NCI-H345 (cell line): ENCODE measurements at places on chromosomes 2 and 18.

GRCh38 chr2:156083763-156084493 is 248.6 kb downstream of the NR4A2 start:
- DNase-seq = no peak

GRCh38 chr2:170122883-170123547 is 54.9 kb upstream of the MYO3B start:
- peak; percentile 21 for DNase-seq

- no peak for DNase-seq
Observed at GRCh38 chr2:77823028-77823427, 300.9 kb upstream of the LRRTM4 start.

DNA sequence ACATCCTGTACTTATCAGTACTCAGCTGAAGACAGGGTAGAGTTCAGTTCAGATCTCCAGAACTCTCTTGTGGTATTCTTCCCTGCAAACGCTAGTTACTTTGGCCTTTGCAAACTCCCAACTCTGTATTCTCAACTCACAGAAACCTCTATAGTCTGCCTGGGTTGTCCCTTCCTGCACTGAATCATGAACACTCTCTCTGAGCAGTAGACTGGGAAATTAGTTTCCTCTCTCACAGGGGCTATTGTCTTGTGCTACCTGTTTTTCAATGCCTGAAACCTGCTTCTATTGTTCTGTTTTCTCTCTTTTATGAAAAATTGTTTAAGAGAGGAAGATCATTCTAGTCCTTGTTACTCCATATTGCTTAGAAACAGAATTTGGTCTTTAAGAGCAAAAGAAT is 134.7 kb downstream of the VIT start:
- no peak for DNase-seq

DNA sequence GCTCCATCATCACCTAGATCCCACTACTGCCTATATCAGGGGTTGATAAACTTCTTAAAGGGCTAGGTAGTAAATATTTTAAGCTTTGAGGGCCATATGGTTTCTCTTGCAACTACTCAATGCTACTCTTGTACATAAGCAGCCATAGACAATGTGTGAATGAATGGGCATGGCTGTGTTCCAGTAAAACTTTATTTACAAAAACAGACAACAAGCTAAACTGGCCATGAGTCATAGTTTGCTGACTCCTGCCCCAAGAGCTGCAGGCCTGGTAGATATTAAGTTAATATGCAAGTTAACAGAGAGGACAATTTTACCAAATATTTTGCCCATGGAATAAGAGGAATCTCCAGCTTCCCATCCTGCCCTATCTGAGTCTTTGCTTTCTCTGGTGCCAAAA is 29.8 kb upstream of the MYO3B start:
- DNase-seq = no peak

GRCh38 chr2:74317701-74318100 is 25.5 kb downstream of the SLC4A5 start:
- DNase-seq = no peak

- no peak for DNase-seq
Observed at GRCh38 chr18:69969491-69969890, 21.8 kb upstream of the CD226 start.

- no peak for DNase-seq
Observed at GRCh38 chr18:75802681-75803080, 375.2 kb upstream of the SMIM21 start.

DNA sequence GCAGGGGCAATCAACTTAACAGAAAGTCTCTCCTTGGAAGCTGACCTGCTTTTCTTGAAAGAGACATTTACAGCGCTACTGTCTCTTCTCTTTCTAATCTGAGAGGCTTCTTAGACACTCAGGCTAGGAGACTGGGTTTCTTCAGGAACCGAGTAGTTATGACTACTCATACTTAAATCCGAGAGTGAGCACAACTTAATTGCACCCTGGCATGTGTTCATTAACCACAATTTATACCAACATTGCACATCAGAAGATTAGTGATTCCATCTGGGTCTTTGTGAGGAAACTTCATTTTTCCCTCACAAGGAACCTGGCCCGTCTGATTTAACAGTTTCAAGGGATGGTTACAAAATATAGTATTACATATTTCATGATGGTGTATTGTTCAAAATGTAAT is 176.9 kb downstream of the UBE2E3 start:
- DNase-seq = no peak

DNA sequence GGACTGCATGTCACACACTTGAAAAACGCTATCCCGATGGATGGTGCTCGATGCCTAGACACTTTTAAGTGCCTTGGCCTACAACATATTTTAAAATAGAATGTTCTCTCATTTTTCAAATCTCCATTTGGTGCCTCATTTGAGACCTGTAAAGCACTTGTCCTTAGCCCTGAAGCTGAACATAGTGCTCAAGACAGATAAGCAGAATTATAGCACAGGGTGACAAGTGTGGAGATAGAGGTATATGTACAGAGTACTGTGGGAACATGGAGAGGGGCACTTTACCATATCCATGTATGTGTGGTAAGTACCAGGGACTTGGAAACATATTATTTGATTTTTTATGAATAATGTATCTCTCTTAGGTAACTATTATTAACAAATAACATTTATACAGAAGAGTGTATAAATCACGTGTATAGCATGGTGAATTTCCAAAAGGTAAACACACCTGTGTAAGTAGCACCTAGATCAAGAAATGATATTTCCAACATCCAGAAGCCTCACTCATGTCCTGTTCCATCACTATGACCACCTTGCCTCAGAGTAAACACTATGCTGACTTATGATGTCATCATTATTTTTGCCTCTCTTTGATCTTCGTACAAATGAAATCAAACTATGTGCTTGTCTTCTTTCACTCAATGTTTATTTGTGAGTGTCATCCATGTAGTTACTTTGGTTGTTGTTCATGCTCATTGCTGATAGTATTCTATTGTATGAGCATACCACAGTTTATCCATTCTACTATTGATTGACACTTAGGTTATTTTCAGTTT is 103.6 kb downstream of the BABAM2 start:
- DNase-seq = no peak

GRCh38 chr2:8215982-8216381 is 465.9 kb upstream of the ID2 start:
- DNase-seq = no peak

GRCh38 chr2:206159346-206160124 is at the start of the genes EEF1B2 and NDUFS1:
Gene EEF1B2 (plus strand): TSS chr2:206159895. CDS start chr2:206159980, 85 bp downstream.
Gene NDUFS1 (minus strand): TSS chr2:206159444. CDS start chr2:206153678, 5,766 bp downstream.
- DNase-seq = peak; percentile 98

DNA sequence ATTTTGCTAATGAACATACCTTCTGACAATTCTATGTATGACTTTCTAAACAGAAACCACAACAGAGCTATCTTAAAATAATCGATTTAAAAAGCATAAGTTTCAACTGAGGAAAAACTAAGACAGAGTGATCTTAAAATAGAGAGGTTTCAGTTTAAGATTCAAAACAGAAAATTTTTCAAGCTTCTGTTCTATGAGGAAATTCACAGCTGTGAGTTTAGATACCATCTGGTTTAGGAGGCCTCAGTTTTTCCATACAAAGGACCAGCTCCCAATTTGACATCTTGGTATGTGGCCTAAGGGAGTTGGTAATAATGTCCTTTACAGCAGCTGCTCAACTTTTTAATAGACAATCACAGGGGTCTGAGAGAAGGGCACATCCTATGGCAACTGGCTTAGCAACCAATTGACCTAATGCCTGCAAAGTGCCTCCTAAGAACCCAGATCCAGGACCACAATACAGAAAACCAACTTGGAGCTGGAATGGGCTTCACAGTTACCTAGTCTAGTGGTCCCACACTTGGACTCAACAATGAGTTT is 39.7 kb downstream of the MDH1 start:
- DNase-seq = no peak

GRCh38 chr2:120520454-120520853 is 174.5 kb downstream of the INHBB start:
- DNase-seq = no peak

- no peak for DNase-seq
Observed at GRCh38 chr2:262117-262516, 1.7 kb downstream of the SH3YL1 start.

- no peak for DNase-seq
Observed at GRCh38 chr2:1370461-1370860, 42.8 kb upstream of the TPO start.

GRCh38 chr2:181752301-181752700 is 72.0 kb upstream of the NEUROD1 start:
- DNase-seq = no peak

GRCh38 chr2:80968450-80968849 is 663.9 kb upstream of the LRRTM1 start:
- DNase-seq = no peak

GRCh38 chr2:21891191-21891590 is 767.4 kb downstream of the TDRD15 start:
- no peak for DNase-seq

DNA sequence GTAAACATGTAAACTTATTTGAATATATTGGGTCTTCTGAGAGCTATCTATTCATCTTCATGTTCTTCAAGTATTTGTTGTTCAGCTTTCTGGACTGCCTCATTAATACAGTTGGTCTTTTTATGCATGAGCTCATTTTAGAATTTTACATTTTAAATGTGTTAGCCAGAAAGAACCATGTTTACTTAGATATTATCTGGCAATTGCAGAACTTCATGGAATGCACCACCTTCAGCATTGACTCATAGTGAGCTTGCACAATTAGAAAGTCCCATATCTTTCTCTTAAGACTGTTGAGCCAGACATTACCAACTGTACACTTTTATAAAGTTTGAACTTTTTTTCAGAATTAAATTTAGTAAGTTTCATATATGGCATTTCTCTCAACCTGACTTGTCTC is 536.7 kb downstream of the RIT2 start:
- DNase-seq = no peak

- DNase-seq = no peak
Observed at GRCh38 chr18:37334631-37335408, 230.8 kb downstream of the CELF4 start.

- no peak for DNase-seq
Observed at GRCh38 chr2:126778561-126779501, 119.9 kb upstream of the TEX51 start.

DNA sequence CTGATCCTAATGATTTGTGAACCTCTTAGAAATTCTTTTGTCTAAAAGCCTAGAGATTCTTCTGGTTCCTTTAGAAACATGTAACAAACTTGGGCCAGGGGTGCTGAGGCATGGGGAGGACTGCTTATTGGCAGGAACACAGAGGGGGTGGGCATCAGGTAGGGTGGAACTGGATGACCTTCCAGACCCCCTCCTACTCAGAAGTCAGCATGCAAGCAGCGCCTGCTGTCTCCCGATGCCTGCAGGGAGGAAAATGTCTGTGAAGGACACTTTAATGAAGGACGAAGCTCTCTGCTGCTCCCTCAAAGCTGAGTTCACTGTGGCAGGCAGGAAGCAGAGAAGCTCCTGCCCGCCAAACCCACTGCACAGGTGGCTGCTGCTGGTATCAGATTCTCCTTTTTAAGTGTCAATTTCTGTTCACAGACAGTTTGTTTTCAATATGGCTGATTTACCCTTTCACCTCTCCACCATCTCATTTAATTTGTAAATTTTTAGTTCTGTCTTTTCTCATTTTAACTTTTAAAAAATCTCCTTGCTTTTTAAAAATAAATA is 19.4 kb downstream of the COA5 start:
- DNase-seq = no peak

GRCh38 chr2:218788529-218789255 is 6.7 kb downstream of the CYP27A1 start:
- DNase-seq = no peak

DNA sequence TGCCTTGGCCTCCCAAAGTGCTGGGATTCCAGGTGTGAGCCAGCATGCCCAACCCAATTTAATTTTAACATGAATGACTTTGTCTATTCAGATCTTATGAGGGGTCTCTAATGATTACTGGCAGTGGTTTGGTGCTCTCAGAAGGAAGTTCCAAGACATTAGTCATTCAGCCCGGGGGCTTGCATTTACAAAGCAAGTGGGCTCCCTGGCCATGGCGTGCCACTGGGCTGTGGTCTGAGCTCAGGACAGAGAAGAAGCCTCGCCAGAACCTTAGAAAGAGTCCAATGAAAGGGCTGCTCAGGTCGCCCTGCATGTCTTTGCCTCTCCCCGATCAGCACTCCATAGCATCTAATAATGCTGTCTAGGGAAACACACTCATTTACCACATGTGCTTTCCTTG is 182.6 kb upstream of the CHAC2 start:
- DNase-seq = no peak

DNA sequence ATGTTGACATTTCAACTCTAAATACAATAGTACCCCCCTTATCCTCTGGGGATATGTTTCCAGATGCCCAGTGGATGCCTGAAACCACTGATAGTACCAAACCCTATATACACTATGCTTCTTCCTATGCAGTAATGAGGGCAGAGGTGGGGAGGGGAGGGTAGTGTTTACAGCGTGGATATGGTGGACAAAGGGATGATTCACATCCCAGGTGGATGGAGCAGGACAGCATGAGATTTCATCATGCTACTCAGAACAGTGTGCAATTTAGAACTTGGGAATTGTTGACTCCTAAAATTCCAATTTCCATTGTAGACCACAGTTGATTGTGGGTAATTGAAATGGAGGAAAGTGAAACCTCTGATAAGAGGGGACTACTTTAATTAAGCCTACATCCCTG is 75.4 kb downstream of the TSN start:
- DNase-seq = no peak

DNA sequence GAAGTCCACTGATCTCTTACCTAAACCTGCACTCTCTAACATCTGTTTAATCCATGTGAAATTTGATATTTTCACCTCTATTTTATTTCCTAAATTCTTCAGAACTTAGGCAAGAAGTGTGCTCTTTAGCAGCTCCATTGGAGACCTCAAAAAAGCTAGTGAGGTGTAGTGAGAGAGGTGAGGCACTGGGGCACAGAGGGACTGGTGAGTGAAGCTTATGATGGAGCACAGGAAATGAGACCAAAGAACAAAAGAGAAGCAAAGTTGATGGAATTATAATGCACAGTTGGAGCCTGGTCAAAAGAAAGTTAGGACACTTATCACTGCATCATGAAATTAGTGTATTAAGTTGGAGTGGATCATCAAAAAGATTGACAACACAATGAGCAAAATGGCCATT is 1050.7 kb upstream of the NRXN1 start:
- DNase-seq = no peak

- DNase-seq = no peak
Observed at GRCh38 chr2:113791697-113792590, 35.5 kb upstream of the SLC35F5 start.

DNA sequence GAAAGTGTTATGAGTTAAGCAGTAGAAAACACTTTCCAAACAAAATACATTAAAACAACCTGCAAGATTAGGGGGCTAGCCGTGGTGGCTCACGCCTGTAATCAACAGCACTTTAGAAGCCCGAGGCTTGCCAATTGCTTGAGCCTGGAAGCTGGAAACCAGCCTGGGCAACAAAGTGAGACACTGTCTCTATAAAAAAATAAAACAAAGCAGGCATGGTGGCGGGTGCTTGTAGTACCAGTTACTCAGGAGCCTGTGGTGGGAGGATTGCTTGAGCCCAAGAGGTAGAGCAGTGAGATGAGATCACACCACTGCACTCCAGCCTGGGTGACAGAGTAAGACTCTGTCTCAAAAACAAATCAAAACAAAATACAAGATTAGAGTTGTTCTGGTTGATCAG is 208.3 kb downstream of the ERBB4 start:
- DNase-seq = no peak
